ENCODE measurements at places on chromosomes 6 and 20.
A peak's percentile ranks its signal among the peaks of the same experiment; 100 is the strongest.

DNA sequence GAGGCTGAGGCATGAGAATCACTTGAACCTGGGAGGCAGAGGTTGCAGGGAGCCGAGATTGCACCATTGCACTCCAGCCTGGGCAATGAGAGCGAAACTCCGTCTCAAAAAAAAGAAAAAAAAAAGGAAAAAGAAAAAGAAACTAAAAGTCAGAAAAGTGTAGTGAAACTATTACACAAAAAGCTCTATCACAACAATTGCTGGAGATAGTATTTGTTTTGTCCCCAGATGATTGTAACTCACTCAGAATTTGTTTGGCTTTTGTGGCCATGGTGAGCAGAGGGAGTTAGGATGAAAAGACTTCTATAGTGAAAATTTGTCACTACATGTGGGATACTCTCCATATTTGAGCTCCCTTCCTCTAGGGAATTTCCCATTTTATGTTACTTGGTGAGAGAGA lies 5.2 kb upstream of the GOPC start:
- DNase-seq = no peak

GRCh38 chr6:89295981-89296380 lies 19.1 kb downstream of the GABRR2 start:
- DNase-seq = no peak

GRCh38 chr6:118843685-118844390 lies 50.1 kb upstream of the ASF1A start:
- DNase-seq = no peak

DNA sequence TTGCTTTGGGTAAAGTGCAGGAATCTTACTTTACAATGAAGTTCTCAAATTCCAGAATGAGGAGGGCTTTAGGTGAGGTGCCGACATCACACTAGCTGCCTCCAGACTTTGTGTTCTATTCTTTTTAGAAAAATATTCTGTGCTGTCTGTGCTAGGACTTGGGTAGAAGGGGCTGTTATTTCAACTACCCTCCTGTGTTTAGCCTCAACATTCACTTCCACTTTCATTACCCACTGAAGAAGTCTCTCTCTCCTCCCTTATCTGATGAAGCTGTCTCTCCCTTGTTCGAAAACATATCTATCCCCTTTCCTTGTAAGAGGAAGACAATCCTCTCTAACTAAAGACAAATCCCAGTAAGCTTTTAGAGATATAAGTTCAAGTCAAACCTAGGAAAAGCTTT lies 25.0 kb upstream of the BRPF3 start:
- DNase-seq = no peak

- DNase-seq = peak; percentile 77
Measured at GRCh38 chr6:169250660-169251059, 3.0 kb downstream of the THBS2 start.

DNA sequence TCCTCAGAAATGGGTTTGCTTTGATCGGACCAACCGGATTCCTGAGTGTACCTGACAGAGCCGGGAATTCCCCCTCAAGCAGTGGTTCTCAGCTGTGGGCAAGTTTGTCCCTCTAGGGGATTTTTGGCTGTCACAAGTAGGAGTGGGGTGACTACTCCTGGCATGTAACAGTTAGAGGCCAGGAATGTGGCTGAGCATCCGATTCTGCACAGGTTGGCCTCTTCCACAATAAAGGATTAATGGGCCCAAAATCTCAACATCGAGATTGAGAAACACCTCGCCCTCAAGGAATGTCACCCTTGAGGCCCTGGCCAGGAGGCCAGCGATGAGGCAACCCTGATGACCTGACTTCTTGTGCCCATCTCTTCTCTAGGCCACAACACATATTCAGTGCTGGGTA lies 7.9 kb downstream of the AGPAT4 start:
- DNase-seq = no peak

DNA sequence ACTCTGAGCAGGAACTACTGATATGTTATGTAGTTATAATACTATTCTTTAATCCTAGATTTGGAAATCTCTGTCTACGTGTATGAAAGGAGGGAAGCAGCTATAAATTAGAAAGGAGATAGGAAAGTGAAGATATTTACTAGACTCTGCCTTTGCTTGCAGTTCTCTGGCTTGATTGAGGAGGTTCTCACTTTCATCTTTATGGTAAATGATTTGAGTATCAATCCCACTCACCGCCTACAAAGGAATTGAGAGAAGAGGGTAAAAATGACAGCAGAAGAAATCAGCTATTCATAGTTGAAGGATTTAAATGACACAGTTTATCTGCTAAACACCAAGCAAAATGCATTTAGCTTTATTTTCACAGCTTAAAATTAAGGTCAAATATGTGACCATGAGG lies 67.3 kb downstream of the FAM229B start:
- no peak for DNase-seq

GRCh38 chr6:109450801-109451200 lies 4.8 kb downstream of the MICAL1 start:
- DNase-seq = no peak

DNA sequence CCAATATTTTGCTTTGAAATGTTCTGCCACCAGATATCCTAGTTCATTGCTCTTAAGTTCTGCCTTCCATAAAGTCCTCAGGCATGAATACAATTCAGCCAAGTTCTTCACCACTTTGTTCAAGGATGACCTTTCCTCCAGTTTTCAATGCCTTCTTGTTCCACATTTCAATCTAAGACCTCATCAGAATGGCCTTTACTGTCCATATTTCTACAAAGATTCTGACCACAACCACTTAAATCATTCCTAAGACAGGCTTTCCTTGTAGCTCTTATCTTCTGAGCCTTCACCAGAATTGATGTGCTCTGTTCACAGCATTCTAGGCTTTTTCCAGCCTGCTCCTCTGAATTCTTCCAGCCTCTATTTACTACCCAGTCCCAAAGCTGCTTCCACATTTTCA lies 319.0 kb downstream of the HACE1 start:
- no peak for DNase-seq

GRCh38 chr6:56456785-56457184 lies 185.9 kb downstream of the DST start:
- no peak for DNase-seq

GRCh38 chr6:122012578-122012977 lies 386.9 kb upstream of the HSF2 start:
- DNase-seq = peak; percentile 24

- DNase-seq = no peak
Measured at GRCh38 chr6:18110162-18110561, 12.3 kb downstream of the NHLRC1 start.

- no peak for DNase-seq
Measured at GRCh38 chr20:32485770-32486478, 99.2 kb downstream of the NOL4L start.

- peak; percentile 67 for DNase-seq
Measured at GRCh38 chr20:23340524-23340923, 10.1 kb upstream of the NXT1 start.

GRCh38 chr6:153073841-153074240 lies 57.2 kb downstream of the RGS17 start:
- DNase-seq = no peak

DNA sequence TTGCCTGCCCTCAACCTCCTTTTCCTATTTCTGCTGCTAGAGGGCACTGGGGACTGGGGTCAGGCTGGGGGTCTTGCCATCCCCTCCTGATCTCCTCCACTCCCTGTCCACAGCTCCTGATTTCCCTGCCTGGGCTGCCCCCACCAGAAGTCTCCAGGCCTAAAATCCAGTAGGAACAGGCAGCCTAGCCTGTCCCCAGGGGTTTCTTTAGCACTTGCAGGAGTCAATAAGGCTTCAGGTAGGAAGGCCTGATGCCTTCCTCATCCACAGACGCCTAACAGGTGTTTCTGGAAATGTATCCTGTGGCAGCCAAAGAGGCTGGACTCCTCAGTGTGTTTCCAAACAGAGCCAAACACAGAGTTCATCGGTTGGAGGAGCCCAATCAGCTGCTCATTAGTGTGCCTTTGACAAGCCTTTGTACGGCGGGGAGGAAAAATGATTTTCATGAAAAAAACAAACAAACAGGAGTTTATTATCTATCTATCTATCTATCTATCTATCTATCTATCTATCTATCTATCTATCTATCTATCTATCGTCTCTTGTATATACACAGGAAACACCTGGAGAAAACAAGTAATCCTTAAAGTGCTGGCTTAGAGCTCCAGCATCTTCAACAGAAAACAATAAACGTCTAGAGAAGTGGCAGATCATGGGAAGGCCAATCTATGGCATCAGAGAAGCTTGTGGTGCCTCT lies 3.7 kb upstream of the RAET1E start:
- no peak for DNase-seq

- no peak for DNase-seq
Measured at GRCh38 chr20:46406986-46407670, 713 bp upstream of the ELMO2 start.

DNA sequence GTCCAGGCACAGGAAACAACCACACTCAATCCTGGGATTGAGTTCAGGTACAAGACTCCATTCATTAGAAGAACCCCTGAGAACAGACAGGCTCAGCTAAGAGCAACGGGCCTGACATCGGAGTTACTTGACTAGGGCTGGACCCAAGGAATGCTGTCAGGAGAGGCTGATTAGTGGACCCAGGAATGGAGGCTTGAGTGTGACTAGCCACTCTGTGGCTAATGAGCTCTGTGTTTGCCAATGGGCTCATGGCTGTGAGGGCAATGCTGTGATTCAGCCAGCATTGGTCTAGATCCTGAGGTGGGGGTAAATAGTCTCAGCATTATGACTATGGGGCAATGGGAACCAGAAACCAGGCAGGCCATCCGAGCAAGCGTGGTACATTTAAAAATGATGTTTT lies 71.8 kb downstream of the RIOK1 start:
- no peak for DNase-seq

DNA sequence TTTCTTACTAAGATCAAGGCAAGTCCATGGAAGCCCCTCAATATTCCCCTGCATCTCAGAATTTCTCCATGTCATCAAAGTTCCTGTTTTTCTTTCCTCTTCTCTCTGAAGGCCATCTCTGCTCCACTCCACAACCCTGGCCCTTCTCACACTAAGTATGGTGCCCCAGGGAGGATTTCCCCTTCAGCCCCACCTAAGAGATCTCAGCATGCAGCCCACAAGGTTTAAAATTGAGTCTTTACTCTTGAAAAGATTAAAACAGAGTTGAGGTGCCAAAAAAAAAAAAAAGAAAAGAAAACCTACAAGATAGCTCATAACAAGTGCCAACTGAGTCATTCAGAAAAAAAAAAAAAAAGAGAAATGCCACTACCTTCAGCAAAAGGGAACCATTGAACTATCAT lies 36.5 kb upstream of the TNFAIP3 start:
- DNase-seq = no peak

DNA sequence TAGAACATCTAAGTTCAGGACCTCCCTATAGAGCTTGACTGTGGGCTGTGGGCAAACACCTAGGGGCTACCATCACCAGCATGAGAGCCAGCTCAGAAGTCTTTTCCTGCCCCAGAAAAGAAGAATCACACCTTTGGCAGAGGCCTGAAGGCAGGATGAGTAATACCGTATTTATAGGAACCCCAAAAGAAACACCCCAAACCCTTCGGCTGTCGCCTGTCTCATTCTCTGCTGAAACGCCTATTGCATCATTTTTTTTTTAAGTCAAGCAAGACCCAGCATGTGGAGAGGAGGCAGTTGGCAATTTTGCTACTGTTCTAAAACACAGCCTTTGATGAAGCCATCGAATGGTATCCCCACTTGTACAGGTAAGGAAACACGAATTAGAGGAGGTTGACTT lies 436.4 kb downstream of the TFAP2A start:
- DNase-seq = no peak

DNA sequence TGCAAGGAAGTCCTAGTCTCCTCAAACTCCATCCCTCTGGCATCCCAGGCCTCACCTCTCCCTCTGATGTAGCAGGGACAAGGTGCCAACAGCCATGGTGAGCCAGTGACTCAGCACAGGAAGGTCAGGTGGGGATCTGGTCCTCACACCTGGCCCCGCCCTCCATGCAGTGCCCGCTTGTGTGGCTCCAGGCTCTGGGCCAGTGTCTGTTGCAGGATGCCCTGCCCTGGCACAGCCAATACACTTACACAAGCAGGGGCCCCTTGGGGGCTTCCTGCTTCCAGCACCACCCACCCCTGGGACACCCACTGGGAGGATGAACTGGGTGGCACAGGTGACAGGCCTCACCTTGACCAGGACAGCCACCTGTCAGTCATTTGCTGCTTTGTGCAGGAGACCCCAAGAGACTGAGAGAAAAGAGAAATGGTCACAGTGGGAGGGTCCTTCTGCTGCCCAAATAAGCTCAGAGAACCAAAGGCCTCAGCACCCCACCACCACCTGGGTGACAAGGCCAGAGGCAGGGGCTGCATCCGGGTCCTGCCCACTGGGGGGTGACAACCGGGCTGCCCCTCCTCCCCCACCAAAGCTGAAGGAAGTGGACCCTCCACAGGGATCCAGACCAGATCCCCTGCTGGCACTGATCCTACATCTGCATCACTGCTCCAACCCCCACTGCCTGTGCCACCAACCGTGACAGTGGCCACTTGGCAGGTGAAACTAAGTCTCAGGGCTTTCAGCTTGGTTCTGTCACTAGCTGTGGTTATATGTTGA lies 658.8 kb upstream of the DEFB115 start:
- DNase-seq = no peak

DNA sequence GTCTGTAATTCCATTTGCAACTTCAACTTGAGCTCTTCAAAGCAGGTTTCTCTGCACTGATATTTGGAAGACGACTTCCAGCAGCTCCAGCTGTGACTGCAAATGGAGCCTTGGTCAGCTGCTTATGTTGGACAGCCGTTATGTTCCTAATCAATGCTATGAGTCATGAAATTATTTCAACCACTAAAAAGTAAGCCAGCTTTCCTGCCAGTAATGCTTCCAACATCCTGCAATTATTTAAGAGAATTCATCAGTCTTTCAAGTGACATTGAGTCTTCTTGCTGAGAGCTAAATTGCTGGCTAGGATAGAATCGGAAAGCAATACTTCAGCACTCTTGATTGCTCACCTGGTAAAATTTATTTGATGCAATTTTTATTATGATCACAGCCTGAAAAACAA lies 375.7 kb downstream of the MMUT start:
- no peak for DNase-seq

- no peak for DNase-seq
Measured at GRCh38 chr6:7910298-7910653, 312 bp downstream of the TXNDC5 start.

- DNase-seq = peak; percentile 86
Measured at GRCh38 chr20:1813101-1813529, 82.1 kb upstream of the SIRPA start.

DNA sequence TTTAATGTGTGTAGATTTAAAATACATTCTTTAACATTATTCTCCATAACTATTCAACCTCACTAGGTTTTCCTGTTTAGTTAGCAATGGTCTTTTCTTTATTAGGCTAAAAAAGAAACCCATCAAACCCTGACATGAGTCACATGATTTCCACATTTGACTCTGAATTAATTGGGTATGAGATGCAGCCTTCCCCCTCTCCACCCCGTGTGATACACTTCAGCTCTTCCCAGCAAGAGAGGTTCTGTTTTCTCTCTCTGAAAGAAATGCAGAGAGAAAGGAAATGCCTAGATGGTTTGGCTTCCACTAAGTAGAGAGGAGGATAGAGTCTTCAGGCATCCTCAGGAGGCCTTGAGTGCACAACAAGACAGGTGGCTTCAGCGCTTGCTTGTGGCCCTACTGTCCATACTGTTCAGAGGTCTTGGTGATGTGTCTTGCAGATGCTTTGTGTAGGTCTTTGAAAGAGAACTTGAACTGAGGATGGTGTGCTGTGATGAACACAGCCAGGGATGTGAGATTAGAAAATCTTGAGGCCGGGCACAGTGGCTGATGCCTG lies 17.3 kb downstream of the FARS2 start:
- no peak for DNase-seq
